ENCODE measurements at places on chromosomes 2 and 18.

- no peak for DNase-seq
Measured at GRCh38 chr2:239339726-239340601, 60.9 kb downstream of the HDAC4 start.

- DNase-seq: no peak
Measured at GRCh38 chr2:72149556-72150156, 2.0 kb upstream of the CYP26B1 start.

DNA sequence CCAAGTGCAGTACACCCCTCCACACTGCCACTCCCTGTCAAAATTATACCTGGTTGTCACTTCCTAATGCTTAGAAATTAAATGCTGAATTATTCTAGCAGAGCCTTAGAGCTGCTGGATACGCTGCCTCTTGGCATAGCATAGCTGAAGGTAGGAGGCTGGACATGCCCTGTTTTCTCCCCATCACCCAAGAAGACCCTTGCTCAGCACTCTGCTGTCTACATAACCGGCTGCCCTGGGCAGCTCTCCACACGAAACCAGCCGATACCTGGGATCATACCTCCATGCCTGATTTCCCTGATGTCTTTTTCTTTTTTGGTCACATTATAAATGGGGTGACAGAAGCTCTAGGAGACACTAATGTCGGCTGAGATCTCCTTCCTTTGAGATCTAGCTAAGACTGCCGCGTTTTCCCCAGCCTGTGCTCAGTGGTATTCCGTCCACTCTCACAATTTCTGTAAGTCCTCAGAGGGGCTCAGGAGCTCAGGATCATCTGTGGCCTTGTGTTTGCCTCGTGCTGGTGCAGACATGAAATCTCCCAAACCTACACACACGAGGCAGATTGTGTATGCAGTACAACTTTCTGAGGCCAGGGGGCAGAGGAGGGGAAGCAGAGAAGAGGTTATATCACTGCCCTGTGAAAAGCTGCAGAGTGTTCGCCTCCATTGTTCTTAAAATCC is 13.5 kb upstream of the ZAP70 start:
- no peak for DNase-seq

- DNase-seq: no peak
Measured at GRCh38 chr2:233912691-233913423, 4.3 kb upstream of the TRPM8 start.

- peak; percentile 33 for DNase-seq
Measured at GRCh38 chr2:85728883-85729824, 24.6 kb upstream of the ATOH8 start.

DNA sequence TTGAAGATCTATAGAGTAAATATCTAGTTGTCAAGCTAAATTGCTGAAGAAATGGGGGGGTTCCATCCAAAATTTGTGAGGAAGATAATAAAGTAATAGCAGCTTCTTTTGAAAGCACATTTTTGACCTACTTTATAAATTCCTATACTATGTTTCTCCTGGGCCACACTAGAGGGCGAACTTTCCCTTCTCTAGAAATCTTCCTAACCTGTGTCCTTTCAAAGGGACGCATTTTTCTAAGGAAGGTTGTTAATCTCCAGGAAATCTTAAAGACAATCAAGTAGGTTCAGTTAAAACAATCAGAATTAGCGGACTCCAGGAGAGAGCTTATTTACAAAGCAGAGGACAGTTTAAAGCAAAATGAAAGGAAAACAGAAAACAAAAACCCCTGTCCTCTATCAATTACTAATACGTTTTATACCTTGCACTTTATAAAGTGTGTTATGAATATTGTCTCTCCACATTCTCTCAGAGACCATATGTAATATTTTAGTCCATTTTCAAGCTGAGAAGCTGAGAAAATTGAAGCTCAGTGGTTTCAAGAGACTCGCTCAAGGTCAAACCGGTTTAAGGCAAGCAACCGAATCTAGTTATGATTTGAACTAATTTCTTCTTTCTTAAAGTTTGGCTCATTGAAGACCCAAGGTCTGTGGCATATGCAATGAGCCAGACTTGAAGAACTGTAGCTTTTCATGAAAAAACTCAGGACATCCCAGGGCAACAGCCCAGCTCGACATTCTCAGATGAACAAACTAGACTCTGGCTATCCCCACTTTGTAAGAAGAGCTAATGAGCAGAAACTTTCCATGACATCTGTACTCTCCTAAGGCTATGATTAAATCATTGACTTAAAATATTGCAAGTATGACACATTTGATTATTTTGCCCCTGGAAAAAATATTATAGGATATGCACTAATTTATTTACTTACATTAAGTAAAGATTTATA is 273.6 kb downstream of the PAX3 start:
- DNase-seq: no peak

DNA sequence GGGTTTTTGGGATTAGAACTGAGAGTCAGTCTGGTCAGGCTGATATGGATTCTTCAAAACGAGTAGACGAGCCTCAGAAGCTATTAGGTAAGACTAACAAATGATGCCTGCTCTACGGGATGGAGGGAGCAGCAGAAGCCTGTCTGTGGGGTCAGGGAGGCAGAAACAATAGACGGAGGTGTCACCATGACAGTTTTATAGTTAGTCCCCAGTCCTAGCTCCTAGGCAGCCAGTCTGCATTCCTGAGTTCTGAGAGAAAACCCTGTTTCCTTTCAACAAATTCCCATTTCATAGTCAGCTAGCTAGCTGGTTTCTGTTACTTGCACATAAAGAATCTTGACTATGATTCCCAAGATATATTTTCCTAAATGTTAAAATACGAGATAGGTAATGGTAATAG is 542.1 kb downstream of the PID1 start:
- no peak for DNase-seq

GRCh38 chr18:11956371-11957308 is 24.7 kb upstream of the IMPA2 start:
- DNase-seq: no peak

- no peak for DNase-seq
Measured at GRCh38 chr2:75604484-75604883, 42.1 kb upstream of the MRPL19 start.

GRCh38 chr18:39205565-39206195 is 1640.1 kb upstream of the CELF4 start:
- DNase-seq: no peak

DNA sequence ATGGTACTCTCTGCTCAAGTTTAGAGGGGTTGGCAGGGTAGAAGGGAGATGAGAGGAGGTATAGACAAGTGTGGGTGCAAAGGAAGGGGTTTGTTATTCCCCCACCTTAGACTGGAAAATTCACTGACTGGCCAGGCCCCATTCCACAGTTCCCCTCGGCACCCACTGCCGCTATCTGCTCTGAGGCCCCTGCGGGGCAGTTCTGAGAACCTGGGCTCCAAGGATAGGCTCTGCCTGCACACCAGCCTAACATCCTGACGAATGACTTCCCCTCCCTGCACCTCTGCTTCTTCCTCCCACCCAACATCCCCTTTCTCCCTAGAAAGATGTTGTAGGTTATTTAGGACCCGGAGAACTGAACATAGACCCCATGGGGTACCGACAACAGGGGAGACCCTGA is 303.9 kb upstream of the HDAC4 start:
- no peak for DNase-seq

DNA sequence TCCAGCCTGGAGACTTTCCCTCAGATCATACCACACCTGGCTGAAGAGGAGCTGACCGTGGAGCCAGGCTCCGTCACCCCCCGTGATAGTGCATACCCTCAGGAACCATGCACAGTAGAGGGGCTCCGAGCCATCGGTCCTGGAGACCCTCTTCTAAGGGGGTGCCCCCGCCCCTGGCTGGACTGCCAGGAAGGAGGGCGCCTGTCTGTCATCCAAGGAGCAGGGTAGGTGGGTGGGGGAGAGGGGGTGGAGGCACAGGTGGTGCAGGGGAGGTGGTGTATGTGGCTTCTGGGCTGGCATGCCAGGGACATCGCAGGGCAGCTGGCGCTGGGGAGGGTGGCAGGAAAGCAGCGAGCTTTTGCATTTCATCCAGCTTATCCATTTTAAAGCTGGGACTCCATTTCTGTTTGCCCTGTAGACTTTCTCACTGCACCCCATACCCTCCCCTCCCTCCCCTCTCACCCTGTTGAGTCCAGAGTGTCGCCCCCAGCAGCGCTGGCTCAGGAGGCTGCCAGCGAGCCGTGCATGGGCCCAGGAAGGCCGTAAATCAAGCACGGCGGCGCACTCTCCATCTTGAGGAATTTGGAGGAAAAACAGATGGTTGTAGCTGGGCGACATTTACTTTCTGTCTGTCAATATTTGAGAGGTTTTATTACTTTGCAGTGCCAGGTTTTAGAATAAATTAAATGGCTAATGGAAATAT is 56.2 kb upstream of the HS6ST1 start:
- no peak for DNase-seq

- DNase-seq: no peak
Measured at GRCh38 chr2:164913640-164914350, 41.5 kb downstream of the SLC38A11 start.

DNA sequence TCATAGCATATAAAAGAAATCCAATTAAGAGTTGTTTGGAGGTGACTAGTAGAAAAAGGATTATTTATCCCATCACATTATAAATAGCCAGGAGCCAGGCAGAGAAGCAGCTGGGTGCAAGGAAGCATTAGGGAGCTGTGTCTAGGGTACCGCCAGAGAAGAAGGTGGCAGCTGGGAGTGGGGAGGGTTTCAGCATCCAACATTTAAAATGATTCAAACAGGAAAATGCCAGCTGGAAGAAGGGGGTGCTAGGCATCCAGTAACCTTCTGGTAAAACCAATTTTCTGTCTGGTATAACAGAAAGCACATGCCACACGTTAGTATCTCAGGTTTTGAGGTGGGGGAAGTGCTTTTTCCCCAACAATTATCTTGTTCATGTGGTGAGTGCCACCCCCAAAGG is 452.4 kb downstream of the ZEB2 start:
- no peak for DNase-seq

- DNase-seq: no peak
Measured at GRCh38 chr2:17599617-17600016, 59.1 kb downstream of the VSNL1 start.

DNA sequence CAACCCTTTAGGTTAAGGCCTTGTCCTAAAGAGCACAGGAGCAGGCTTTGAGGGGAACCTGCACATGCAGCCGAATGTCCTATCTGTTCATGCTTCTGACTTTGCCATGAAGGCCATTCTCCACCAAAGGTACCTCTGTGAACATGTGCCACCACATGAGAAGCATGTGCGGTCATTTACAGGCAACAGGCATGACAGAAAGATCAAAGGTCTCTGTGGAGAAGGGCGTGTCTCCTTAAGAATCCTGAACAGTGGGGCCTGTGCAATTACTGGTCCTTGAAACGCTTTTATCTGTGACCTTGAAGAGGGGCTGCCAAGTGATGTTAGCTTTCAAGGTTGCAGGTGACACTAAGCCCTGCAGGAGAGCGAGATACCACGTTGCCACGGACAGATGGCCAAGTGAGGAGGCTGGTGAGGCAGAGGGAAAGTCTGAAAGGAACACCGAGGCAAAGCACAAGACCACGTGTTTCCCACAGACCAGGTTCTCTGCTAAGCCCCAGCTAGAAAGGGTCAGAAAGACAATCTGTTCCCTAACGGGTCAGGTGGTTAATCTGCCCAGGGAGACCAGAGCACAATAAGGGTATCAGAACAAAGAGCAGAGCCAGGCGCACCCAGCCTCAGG is 19.5 kb upstream of the POMC start:
- DNase-seq: no peak

DNA sequence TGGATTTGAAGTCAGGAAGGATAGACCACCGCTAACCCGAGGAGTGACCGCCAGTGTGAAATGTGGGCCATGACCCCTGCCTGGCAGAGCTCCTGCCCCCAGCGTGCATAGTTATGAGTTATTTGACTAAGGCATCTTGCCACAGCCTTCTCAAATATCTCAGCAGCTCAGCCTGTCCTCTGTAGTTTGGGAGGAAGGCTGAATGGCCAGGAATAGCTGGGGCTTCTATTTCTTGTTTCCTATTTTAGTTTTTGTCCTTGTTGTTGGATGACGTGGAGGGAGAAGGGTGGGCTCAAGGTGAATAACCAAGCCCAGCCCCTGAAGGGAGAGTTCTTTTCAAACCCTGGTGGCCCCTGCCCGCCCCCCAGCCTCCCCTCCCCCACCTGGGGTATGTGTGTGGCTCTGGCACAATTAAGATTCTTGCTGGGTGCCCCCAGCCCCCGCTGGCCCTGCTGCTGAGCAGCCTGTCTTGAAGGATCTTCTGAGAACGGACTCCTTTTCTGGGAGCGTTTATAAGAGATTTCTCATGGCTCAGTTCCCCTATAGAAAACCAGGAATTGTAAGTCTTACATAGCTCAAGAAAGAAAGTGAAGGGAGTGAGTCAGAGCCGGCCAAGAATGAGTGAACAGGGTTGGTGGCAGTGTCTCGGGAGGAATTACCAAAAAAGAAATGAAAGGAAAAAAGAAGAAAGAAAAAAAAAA is 157.4 kb downstream of the GLI2 start:
- no peak for DNase-seq

DNA sequence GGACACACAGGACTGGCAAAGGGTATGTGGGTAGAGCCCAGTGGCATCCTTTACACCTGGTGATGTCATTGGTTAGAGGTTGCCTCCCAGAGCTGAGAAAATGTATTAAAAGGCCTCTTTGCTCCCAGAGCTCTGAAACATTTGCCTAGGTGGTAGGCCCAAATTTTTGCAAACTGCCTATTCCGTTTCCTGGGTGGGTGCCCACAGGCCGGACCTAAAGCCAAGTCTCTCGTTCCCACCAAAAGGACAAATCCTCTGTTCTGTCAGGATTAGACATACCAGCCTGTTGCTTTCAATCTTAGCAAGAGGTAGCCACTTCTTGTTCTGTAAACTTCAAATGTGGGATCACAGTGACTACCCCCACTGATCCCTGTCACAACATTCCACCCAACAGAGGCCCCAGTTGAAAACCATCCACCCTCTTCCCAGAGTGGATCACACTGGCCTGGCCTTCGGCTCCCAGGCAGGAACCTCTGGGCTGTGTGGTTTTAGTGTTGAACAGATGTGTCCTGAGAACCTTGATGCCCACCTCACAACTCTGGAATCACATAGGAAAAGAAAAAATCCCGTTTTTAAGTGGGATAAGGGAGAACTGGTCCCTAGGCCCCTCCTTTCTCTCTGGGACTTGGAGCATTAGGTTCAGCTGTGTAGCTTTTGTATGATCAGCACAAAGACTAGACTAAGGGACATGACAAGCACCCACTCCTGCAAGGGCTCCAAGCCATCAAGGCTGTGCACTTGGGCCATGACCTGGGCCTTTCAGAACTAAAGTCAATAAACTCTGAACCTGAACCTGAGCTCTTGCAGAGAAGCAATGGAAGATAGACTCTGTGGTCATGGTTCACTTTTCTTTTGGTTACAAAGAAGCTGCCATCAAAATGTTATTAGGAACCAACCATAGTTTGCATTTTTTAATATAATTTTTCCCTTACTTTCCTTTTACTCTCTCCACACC is 211.3 kb downstream of the CYP26B1 start:
- DNase-seq: no peak

DNA sequence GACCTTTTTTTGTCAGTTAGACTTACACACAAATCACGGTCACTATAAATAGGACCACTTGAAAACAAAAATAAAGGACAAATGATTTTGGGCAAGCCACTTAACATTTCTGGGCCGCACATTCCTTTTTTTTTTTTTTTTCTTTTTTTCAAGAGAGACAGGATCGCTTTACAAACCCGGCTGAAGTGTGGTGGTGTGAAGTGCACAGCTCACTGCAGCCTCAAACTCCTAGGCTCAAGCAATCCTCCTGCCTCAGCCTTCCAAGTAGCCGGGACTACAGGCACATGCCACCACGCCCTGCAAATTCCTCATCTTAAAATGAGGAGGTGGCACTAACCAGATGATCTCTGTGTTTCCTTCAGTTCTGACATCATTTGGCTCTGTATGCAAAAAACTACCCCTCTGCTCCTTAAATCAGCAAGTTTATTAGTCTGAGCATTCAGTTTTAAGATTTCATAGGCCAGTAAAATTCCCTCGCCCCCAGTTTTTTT is 28.3 kb upstream of the MRO start:
- no peak for DNase-seq
